ENCODE measurements at places on chromosomes 1 and 21. TPM values are rescaled to one million over a fixed set of nuclear protein-coding genes. Genes with fewer than 3 reads are reported as not detected.

Gene FALEC
- total RNA-seq: not detected

Gene MMP23B
- 1.3 TPM for total RNA-seq

Gene PDE4B
- 518 TPM for total RNA-seq

Gene NR5A2
- total RNA-seq: not detected

Gene DISP1
- total RNA-seq: 0.73 TPM

Gene FLAD1
- 11.3 TPM for total RNA-seq

Gene RNU1-2
- under 0.01 TPM for total RNA-seq

Gene CD53
- total RNA-seq: 334 TPM

Gene CCDC27
- not detected for total RNA-seq

Gene CA6
- total RNA-seq: 0.63 TPM

Gene LCE3E
- total RNA-seq: not detected

Gene GPA33
- 2.6 TPM for total RNA-seq

Gene GJA9
- total RNA-seq: not detected

Gene GPATCH2
- 14.3 TPM for total RNA-seq

Gene SAMD13
- 0.31 TPM for total RNA-seq

Gene LRRN2
- not detected for total RNA-seq

Gene VANGL1
- 1.9 TPM for total RNA-seq

Gene FMN2
- total RNA-seq: not detected

Gene BOLA1
- 4.0 TPM for total RNA-seq

Gene OBSCN
- 26.3 TPM for total RNA-seq

Gene MTARC1
- 9.7 TPM for total RNA-seq

Gene AK5
- total RNA-seq: 16.3 TPM

Gene FLG2
- not detected for total RNA-seq

Gene FMO3
- total RNA-seq: not detected

Gene MYBPHL
- total RNA-seq: not detected

Gene CLEC20A
- 0.21 TPM for total RNA-seq

Gene SLC16A4
- not detected for total RNA-seq

Gene RHOU
- total RNA-seq: 15.3 TPM

Gene CELSR2
- 1.4 TPM for total RNA-seq

Gene PTGER3
- 0.52 TPM for total RNA-seq

Gene MYOG
- not detected for total RNA-seq
